HFFc6 (cell line): ENCODE measurements at places on chromosomes 12 and 14.

DNA sequence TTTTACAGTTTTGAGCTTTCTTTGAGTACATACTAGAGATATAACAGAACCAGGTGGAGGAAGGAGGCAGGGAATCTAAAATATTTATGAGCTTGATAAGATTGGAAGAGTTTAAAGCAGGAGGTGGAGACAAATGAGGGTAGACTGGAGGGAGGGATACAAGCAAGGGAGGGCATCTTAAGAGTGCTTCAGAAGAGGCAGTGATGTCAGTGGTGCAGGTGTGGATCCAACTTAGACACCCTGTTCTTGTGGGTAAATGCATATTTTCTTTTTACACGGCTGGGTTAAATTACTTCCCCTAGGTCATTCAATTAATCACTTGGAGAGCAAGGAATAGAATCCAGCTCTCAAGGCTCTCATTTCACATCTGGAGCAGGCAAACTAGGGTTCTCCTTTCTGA, 146.1 kb upstream of the LRIG3 start:
- no peak for DNase-seq

DNA sequence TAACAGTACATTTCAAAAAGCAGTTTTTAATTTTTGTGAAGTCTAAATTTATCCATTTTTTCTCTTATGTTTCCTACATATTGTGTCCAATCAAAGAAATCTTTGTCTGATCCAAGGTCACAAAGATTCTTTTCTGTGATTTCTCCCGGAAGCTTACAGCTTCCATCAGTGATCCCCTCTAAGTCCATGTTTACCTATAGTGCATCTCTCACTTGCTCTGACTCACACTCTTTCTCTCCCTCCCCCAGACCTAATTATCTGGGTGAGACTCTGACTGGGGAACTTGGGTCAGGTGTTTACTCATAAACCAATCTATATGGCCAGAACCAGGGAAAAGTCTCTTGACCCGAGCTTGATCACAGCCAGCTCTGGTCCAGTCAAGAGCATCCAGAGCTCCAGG, 224.4 kb downstream of the SPTSSA start:
- DNase-seq, result no peak

DNA sequence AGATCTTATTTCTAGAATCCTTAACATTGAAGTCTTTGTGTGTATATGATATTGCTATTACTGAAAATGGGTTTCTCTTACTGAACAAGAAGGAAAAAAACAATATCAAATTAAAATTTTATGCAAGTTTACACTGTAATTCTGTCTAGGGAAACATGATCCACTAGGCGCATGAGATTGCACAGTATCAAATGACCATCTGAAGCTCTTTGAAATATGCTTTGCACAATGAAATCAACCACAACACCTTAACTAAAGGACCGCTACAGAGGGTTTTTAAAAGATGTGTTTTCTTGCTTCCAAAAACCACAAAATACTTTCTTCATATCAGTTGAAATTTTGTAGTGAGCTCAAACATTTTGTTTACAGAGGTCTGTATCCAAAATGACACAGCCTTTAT, 15.1 kb upstream of the KERA start:
- DNase-seq, result no peak

- DNase-seq, result no peak
Observed at GRCh38 chr14:101020834-101021370, 117.4 kb upstream of the RTL1 start.
